ENCODE measurements at places on chromosomes 5 and 9. TPM values are rescaled to one million over a fixed set of nuclear protein-coding genes. Genes with fewer than 3 reads are reported as not detected.

DNA sequence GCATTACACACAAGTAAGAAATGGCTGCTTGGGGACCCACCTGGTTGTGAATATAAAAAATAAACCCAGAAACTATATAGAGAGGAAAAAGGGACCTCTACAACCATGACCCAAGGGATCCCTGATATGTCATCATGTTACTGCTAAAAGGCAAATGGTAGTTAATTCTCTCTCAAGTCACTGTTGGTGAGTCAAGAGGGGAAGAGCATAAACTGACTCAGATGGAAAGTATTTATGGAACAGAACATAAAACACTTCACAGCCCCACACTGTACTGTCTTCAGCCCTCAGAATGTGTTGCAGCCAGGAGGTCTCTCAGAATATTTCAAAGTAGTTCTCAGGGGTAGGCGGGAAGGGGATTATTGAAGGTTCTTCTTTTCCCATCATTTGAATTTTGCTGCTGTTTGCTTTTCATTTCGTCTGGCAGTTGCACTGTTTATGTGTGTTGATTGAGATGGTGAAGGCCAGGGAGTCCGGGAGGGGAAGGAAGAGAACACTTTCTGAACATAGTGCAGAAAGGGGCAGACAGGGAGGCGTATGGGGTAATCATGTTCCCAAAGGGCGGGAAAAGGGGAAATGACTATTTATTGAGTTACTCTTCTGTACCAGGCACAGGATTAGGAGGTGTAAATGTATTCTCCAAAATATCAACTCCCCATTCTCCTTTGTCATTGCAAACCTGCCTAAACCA is 85.5 kb downstream of the TEK start:
- no peak overlapping the region for H3K27ac ChIP-seq
- no peaks in the 10 kb centered on the region for H3K36me3 ChIP-seq
- no peak overlapping the region for H3K4me3 ChIP-seq
- H3K27me3 ChIP-seq: no peaks in the 10 kb centered on the region

- no peaks in the 10 kb centered on the region for H3K36me3 ChIP-seq
- H3K27me3 ChIP-seq: no peaks in the 10 kb centered on the region
- no peak overlapping the region for H3K27ac ChIP-seq
- H3K4me3 ChIP-seq: no peak overlapping the region
- no peak for DNase-seq
Measured at GRCh38 chr5:117245130-117245529, 670.5 kb upstream of the SEMA6A start.

GRCh38 chr9:97892421-97892820 is 29.9 kb downstream of the TRMO start:
- DNase-seq: no peak
- 0 out of 2 replicates have a peak, but pooled peaks cover 6% of the 10 kb centered on the region for H3K4me1 ChIP-seq
- H3K27me3 ChIP-seq: no peaks in the 10 kb centered on the region
- H3K27ac ChIP-seq: no peak overlapping the region
- no peak overlapping the region for H3K4me3 ChIP-seq

DNA sequence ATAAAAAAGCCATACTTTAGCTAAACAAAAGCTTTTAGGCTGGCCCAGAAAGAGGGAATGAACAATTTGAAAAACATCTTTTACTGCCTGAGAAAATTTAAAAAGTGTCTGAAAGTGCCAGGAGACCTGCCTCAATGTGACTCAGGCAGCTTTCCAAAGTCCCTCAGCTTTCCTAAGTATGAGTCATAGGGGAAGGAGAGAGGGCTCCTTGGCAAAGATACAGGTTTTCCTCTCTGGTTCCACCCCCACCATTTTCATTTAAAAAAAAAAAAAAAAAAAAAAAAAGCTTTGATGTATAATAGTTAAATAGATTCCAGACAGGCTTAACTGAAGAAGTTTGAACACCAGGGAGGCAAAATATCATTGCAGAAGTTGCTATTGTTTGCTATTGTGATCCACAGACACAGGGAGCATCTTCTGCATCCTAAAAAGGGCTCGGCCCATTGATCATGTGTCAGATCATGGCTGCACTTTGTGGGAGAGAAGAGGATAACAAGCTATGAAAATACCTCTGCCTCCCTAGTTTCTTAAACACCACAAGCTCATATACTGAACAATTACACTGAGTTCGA is 71.5 kb downstream of the MRPS27 start:
- H3K27ac ChIP-seq: peak overlapping the region; percentile 91
- no peaks in the 10 kb centered on the region for H3K27me3 ChIP-seq
- peaks cover 27% of the 10 kb centered on the region for H3K4me1 ChIP-seq
- H3K4me3 ChIP-seq: no peak overlapping the region

GRCh38 chr5:82298668-82299067 is 20.5 kb upstream of the RPS23 start:
- no peaks in the 10 kb centered on the region for H3K27me3 ChIP-seq
- no peaks in the 10 kb centered on the region for H3K4me1 ChIP-seq
- H3K4me3 ChIP-seq: no peak overlapping the region
- DNase-seq: no peak

DNA sequence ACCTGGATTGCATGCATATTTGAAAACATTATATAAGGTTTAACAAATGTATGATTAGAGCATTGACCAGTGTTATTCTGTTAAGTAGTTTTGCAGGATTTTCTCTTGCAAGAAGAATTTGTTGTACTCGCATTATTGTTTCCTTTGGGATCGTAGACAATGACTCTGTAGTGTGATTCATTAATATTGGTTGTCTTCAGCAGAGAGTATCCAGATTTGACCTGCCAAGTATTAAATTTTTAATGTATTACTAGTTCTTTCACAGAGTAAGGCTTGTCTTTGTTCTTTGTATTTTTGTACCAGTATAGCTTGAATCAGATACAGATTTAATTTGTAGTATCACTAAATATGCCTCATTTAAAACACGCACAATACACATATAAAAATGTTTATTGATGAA is 155.0 kb downstream of the PBX3 start:
- no peak overlapping the region for H3K27ac ChIP-seq
- H3K4me3 ChIP-seq: no peak overlapping the region
- no peaks in the 10 kb centered on the region for H3K36me3 ChIP-seq
- no peak for DNase-seq

DNA sequence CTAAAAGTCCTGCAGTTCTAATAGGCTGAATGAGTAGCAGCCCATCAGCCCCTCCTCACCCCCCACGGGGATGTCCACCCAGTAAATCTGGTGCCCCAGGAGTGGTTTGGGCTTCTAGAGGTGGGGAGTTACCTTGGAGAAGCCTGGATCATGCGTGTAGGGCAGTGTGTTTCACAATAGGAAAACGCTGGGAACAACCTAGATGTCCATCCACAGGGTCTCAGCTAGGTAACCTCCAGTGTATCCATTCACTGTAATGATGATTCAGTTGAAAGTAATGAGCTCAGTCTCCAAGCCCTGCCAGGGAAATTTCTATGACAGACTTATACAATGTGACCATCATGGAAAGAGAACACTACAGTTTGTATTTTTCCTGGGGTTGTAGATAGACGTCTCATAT is 51.8 kb downstream of the NDST1 start:
- 0 out of 2 replicates have a peak, but pooled peaks cover 7% of the 10 kb centered on the region for H3K4me1 ChIP-seq
- H3K27ac ChIP-seq: no peak overlapping the region
- no peaks in the 10 kb centered on the region for H3K36me3 ChIP-seq
- DNase-seq: no peak
- H3K27me3 ChIP-seq: no peaks in the 10 kb centered on the region

GRCh38 chr5:74187757-74188156 is 452.8 kb downstream of the ENC1 start:
- H3K36me3 ChIP-seq: no peaks in the 10 kb centered on the region
- no peaks in the 10 kb centered on the region for H3K4me1 ChIP-seq
- H3K27ac ChIP-seq: no peak overlapping the region
- no peak for DNase-seq
- no peaks in the 10 kb centered on the region for H3K27me3 ChIP-seq
- no peak overlapping the region for H3K4me3 ChIP-seq

DNA sequence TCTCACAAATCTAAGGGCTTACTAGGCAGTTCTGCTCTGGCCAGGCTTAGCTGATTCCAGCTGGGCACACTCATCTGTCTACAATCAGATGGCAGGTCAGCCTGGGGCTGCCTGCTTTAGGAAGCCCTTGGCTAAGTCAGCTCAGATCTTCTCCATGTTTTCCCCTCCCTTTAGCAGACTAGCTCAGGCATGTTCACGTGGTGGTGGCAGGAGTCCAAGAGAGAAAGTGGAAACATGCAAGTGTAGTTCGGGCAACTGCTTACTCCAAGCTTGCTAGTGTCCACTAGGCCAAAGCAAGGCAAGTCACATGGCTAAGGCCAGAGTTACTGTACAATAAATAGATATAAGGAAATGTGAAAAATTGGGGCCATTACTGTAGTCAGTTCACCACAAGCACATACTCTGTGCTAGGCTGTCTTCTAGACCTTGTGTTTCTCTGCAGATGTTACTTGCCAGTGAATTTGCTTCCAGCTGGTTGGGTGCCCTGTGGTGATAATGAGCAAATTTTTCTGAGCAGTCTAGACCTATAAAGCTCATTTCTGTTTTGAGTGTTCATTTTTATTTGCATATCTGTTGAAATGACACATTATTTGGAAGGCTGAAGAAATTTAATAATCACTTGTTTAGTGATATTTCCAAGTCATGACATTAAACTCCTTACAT is 38.3 kb downstream of the RECK start:
- H3K36me3 ChIP-seq: no peaks in the 10 kb centered on the region
- no peaks in the 10 kb centered on the region for H3K27me3 ChIP-seq
- no peaks in the 10 kb centered on the region for H3K4me1 ChIP-seq
- no peak overlapping the region for H3K4me3 ChIP-seq
- H3K27ac ChIP-seq: no peak overlapping the region

DNA sequence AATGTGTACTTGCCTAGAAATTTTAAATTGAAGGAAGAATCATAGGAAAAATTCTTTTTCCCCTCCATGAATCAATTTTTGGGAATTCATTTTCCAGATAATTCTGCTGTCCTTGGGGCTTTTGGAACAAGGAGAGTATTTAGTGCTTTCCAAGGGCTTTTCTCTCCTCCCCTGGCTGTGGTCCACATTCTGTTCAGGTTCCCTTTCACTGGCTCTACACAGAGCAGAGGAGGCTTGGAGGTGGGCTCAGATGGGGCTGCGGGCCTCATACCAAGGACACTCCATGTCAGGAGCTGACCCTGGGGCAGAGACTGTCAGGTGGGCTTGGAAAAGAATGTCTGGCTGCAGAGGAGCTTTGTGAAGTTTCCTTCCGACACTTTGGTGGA is 128.1 kb downstream of the GADD45G start:
- H3K4me3 ChIP-seq: no peak overlapping the region
- no peak for DNase-seq
- H3K27me3 ChIP-seq: peaks cover 77% of the 10 kb centered on the region
- H3K27ac ChIP-seq: no peak overlapping the region
- no peaks in the 10 kb centered on the region for H3K4me1 ChIP-seq

DNA sequence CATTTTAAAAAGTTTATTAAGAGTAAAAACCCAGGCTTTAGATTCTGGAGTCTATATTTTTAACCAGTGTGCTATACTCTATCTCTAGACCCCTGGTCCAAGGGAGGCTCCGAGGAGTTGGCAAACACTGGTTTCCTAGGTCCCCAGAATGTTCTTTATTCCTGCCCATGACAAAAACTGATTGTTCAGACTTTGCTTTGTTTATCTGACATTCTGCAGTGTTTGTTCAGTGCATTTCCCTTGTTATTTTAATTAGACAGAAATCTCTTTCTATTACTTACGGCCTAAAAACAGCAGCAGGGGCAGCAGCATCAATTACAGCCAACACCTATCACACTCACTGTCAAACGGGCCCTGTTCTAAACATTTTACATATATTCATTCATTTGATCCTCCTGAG is 2011.6 kb upstream of the WWC1 start:
- DNase-seq: no peak
- no peaks in the 10 kb centered on the region for H3K36me3 ChIP-seq
- no peak overlapping the region for H3K4me3 ChIP-seq
- H3K27me3 ChIP-seq: no peaks in the 10 kb centered on the region

DNA sequence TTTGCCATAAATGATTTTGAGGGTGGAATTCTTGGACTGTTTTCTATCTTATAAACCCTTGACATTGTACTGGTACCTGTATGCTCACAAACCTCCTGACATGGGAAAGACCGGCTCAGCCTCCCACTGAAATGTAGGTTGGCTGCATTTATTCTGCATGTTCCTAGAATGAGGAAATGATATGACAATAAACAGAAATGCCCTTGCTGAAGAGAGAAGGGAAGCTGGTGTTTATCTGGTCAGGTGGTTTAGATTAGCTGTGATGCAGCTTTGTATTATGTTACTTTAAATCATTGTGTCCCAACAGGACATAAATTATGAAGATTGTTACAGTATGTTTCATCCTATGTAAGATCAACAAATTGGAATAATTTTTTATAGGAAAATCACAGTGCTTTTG is 23.1 kb upstream of the CATSPER3 start:
- no peak overlapping the region for H3K4me3 ChIP-seq
- H3K27ac ChIP-seq: no peak overlapping the region
- H3K36me3 ChIP-seq: peaks cover 2% of the 10 kb centered on the region
- no peaks in the 10 kb centered on the region for H3K27me3 ChIP-seq
- DNase-seq: no peak

- H3K27me3 ChIP-seq: no peaks in the 10 kb centered on the region
- no peak for DNase-seq
- no peak overlapping the region for H3K4me3 ChIP-seq
- H3K4me1 ChIP-seq: 0 out of 2 replicates have a peak, but pooled peaks cover 3% of the 10 kb centered on the region
Measured at GRCh38 chr9:126440940-126441339, 114.3 kb downstream of the MVB12B start.

GRCh38 chr5:62413711-62414110 is 1.1 kb downstream of the IPO11 start:
- DNase-seq: no peak
- no peaks in the 10 kb centered on the region for H3K27me3 ChIP-seq
- peaks cover 17% of the 10 kb centered on the region for H3K4me1 ChIP-seq
- H3K36me3 ChIP-seq: 0 out of 2 replicates have a peak, but pooled peaks cover 4% of the 10 kb centered on the region
- H3K27ac ChIP-seq: no peak overlapping the region

DNA sequence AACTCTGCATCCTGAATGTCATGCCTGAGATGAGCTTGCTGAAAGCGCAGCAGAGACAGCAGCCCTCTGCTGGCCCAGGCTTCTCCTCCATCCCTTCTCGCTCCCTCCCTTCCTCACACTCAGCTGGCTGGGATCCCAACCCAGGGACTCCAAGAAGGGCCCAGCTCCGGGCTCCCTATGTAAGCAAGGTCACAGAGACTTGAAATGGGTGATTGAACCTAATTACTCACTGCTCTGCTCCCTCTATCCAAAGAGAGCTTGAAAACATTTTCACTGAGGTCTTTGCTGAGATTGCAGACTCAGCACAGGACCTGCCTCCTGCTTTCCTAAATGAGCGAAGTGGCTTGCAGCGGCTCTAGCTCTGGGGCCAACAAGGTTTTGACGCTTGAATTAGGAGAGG is 42.8 kb downstream of the RAPGEF1 start:
- no peaks in the 10 kb centered on the region for H3K27me3 ChIP-seq
- no peak overlapping the region for H3K27ac ChIP-seq
- no peaks in the 10 kb centered on the region for H3K4me1 ChIP-seq

GRCh38 chr9:95670122-95670521 is 153.4 kb upstream of the PTCH1 start:
- no peaks in the 10 kb centered on the region for H3K4me1 ChIP-seq
- no peak for DNase-seq
- H3K4me3 ChIP-seq: no peak overlapping the region
- H3K27ac ChIP-seq: no peak overlapping the region

GRCh38 chr5:3325201-3325971 is 270.2 kb upstream of the IRX1 start:
- no peaks in the 10 kb centered on the region for H3K36me3 ChIP-seq
- H3K4me3 ChIP-seq: no peak overlapping the region
- no peak for DNase-seq
- H3K27me3 ChIP-seq: peaks cover 45% of the 10 kb centered on the region

Gene LCN2
- total RNA-seq: 537 TPM

Gene SPOCK1
- total RNA-seq: 31.8 TPM

Gene PIK3R1
- 15.9 TPM for total RNA-seq

Gene PROB1
- 2.9 TPM for total RNA-seq

Gene OR1Q1
- total RNA-seq: not detected

Gene ASPN
- total RNA-seq: not detected

Gene FOXD4L4
- 0.53 TPM for total RNA-seq

Gene FGF10
- not detected for total RNA-seq

Gene AQP3
- 9.9 TPM for total RNA-seq

Gene C5orf63
- 9.8 TPM for total RNA-seq

Gene PLEKHG4B
- total RNA-seq: not detected

Gene IFNA2
- total RNA-seq: not detected

Gene PCDHGB7
- total RNA-seq: 0.17 TPM
